Upper lobe of left lung (tissue), 6 donors: ENCODE measurements at places on chromosomes 5 and 9. TPM values are rescaled to one million over a fixed set of nuclear protein-coding genes. Genes with fewer than 3 reads are reported as not detected.
A peak's percentile ranks its signal among the peaks of the same experiment; 100 is the strongest.

DNA sequence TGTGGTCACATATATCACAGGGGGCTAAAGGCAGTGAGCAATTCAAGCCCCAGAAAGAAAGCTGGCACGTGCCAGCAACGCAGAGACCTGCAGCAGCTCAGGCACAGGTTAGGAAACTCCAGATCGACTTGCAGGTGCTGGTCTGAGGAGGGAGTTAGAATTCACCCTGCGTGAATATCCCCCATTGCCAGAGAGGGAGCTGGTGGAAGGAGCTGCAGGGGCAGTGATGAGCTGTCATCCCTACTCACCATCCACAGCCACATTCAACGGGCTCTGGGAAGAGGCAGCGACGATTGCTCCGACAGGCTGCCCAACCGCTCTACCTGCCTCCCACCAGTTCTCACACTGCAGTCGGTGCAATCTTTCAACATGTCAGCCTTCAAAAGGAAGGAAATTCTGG lies 40.8 kb upstream of the CLK4 start:
- H3K4me1 ChIP-seq = no peaks in the 10 kb centered on the region
- H3K4me3 ChIP-seq = no peak overlapping the region
- H3K36me3 ChIP-seq = no peaks in the 10 kb centered on the region
- peak overlapping the region; percentile 59 for H3K27ac ChIP-seq
- H3K27me3 ChIP-seq = no peaks in the 10 kb centered on the region

The PCSK1 gene
- total RNA-seq = 0.79 TPM

DNA sequence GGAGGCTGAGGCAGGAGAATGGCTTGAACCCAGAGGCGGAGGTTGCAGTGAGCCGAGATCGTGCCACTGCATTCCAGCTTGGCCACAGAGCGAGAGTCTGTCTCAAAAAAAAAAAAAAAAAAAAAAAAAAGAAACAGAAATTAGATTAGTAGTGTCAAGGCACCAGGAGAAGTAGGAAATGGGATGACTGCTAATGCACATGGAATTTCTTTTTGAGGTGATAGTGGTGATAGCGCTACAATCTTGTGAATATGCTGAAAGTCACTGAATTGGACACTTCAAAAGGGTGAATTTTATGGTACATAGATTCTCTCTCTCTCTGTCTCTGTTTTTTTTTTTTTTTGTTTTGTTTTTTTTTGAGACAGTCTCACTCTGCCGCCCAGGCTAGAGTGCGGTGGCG lies 42.1 kb upstream of the SUB1 start:
- H3K27ac ChIP-seq = no peak overlapping the region
- no peak for DNase-seq
- H3K27me3 ChIP-seq = no peaks in the 10 kb centered on the region
- H3K36me3 ChIP-seq = no peaks in the 10 kb centered on the region
- H3K4me3 ChIP-seq = no peak overlapping the region

DNA sequence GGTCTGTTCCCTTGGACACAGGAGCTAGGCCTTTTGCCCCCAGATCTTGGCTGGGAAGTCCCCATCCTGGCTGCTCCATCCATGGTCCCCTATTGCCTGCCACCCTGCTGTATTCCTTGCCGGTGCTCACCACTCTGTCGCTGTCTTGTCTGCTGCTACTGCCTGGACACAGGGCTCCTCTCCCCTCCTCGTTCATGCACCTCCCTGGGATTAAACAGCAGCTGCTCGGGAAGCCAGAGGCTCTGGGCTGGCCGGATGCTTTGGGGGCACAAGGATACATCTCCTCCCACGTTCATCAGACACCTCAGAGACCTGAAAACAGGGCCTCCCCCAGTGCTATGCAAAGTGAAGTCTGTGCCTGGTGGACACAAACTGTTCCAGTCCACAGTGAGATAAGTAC lies 110.4 kb downstream of the ZNF354C start:
- no peaks in the 10 kb centered on the region for H3K27me3 ChIP-seq
- H3K27ac ChIP-seq = no peak overlapping the region

DNA sequence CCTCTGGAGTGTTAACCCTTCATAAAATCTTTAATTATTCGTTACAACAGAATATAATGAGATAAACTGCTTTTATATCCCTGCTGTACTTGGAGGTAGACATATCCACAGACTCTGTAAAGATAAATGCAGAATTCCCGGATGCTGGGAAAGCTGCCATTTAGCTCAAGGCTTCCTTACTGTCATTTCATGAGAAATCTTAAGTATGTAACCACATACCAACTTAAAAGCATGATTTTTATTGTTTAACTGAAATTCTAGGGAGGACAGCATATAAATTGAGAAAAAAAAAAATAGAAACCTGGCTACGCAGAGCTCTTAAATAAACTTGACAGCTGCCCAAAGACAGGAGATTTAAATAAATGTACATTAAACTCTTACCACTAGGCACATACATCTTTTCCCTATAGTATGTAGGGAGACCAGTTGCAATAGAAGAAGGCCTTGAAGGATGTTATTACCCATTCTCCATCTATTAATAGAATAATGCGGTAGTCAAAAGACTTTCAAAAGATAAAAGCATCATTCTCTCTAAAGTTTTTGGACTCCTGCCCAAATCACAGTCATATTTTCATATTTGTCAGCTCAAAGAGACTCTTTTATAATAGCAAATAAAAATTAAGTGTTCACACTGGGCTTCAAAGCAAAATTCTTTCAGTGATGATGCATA lies 373.8 kb downstream of the NDUFS4 start:
- H3K4me1 ChIP-seq = no peaks in the 10 kb centered on the region
- no peak overlapping the region for H3K27ac ChIP-seq
- DNase-seq = no peak
- H3K4me3 ChIP-seq = no peak overlapping the region
- no peaks in the 10 kb centered on the region for H3K27me3 ChIP-seq
- H3K36me3 ChIP-seq = no peaks in the 10 kb centered on the region

The SLC25A2 gene
- 0.40 TPM for total RNA-seq

DNA sequence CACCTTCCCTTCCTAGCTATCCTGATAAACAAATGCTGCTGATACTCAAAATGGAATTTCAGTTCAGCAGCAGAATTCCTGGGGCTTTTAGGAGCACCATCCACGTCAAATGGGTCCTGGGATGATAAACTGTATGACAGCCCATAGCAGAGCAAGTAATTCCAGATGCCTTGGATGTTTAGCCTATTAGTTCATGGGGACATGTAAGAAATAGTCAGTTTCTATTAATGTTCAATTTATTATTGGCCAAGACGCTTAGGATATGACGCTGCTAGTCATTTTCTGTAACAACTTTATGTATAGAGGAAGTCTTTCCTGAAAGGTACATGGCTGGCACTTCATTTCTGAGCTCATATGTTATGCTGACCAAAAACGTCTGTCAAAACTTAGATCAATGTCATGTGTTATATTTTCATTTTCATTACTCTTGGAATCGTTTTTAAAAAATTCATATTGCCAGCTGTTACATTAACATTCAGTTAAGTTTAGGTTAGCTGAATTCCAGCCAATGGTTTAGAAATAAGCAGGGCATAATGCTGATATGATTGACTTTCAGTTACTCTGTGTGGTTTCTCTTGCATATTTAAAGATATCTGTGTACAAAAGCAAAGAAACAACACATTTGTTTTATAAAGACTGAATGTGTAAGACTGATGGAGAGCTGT lies 243.8 kb downstream of the CSNK1G3 start:
- H3K27me3 ChIP-seq = no peaks in the 10 kb centered on the region
- no peaks in the 10 kb centered on the region for H3K36me3 ChIP-seq
- no peak overlapping the region for H3K4me3 ChIP-seq
- no peak for DNase-seq

The SOHLH1 gene
- not detected for total RNA-seq

GRCh38 chr9:91516777-91517176 lies 93.1 kb upstream of the NFIL3 start:
- no peaks in the 10 kb centered on the region for H3K36me3 ChIP-seq
- H3K4me1 ChIP-seq = no peaks in the 10 kb centered on the region
- H3K4me3 ChIP-seq = no peak overlapping the region
- DNase-seq = no peak
- no peaks in the 10 kb centered on the region for H3K27me3 ChIP-seq
- no peak overlapping the region for H3K27ac ChIP-seq

The PCDH12 gene
- 7.1 TPM for total RNA-seq

The TAS2R1 gene
- not detected for total RNA-seq

DNA sequence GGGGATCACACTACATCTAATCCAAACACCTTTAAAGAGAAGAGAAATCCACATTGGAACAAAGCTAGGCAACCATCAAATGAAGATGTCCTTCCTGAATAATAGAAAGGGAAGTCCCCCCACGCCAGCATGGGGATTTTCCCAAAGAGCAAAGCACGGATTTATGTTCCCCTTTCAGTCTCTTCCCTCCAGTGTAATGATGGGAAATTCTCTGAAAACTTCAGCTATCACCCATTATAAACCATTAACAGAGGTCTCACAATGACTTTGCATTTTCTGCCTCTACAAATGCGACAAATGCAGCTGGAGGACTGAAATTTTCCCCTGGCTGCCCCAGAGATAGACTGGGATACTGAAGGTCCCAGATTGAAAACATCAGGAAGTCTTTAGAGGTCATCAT lies 368.7 kb downstream of the EFNA5 start:
- no peaks in the 10 kb centered on the region for H3K4me1 ChIP-seq
- no peak for DNase-seq
- no peak overlapping the region for H3K27ac ChIP-seq
- no peaks in the 10 kb centered on the region for H3K36me3 ChIP-seq

DNA sequence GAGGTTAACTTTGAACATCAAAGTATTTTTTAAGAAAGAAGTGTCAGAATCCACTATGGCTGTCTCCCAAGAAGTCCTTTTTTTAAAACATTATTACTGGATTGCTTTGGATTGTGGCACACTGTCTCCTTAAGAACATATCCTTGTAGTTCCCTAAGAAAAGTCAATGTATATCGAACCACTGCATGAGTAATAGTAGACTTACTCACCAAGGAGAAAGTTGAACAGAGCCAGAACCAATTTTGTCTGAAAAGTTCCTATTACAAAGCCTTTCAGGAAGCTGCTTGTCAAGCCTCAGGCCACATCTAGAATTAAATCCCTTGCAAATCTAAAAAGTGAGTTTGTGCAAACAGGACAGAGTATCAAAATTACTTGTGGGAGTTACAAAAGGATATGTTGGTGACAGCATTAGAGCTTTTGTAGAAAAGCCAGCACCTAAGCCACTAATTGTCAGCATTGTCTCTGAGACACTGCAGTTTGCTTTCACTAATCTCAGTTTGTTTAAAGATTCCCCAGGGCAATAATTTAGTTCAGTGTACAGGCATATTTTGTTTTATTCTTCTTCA lies 195.4 kb downstream of the MPDZ start:
- H3K4me3 ChIP-seq = no peak overlapping the region
- H3K27ac ChIP-seq = no peak overlapping the region
- H3K36me3 ChIP-seq = no peaks in the 10 kb centered on the region
- no peaks in the 10 kb centered on the region for H3K27me3 ChIP-seq

- H3K27ac ChIP-seq = no peak overlapping the region
- H3K4me3 ChIP-seq = no peak overlapping the region
- DNase-seq = no peak
- H3K27me3 ChIP-seq = peaks cover 4% of the 10 kb centered on the region
- H3K36me3 ChIP-seq = no peaks in the 10 kb centered on the region
- no peaks in the 10 kb centered on the region for H3K4me1 ChIP-seq
Measured at GRCh38 chr9:36813154-36813553, 220.9 kb downstream of the PAX5 start.

The MRPS2 gene
- total RNA-seq = 25.3 TPM

The DROSHA gene
- total RNA-seq = 68.3 TPM
